ENCODE measurements at places on chromosomes 1 and 21.

DNA sequence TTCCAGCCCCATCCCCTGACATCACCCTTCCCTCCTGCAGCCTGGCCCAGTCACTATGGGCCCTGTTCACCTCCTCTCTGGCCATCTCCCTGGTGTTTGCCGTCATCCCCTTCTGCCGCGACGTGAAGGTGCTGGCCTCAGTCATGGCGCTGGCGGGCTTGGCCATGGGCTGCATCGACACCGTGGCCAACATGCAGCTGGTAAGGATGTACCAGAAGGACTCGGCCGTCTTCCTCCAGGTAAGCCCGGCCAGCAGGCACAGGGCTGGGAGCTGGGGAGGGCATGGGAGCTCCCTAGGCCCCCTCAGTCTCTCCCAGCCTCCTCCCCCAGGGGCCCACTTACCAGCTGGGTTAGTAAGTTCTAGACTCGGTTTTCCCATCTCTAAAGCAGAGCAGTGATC is 52.1 kb downstream of the ELK4 start:
- no peak for DNase-seq

- no peak for DNase-seq
Measured at GRCh38 chr1:34087986-34088385, 77.0 kb downstream of the CSMD2 start.

GRCh38 chr1:159334797-159335196 is 32.7 kb downstream of the FCER1A start:
- no peak for DNase-seq

DNA sequence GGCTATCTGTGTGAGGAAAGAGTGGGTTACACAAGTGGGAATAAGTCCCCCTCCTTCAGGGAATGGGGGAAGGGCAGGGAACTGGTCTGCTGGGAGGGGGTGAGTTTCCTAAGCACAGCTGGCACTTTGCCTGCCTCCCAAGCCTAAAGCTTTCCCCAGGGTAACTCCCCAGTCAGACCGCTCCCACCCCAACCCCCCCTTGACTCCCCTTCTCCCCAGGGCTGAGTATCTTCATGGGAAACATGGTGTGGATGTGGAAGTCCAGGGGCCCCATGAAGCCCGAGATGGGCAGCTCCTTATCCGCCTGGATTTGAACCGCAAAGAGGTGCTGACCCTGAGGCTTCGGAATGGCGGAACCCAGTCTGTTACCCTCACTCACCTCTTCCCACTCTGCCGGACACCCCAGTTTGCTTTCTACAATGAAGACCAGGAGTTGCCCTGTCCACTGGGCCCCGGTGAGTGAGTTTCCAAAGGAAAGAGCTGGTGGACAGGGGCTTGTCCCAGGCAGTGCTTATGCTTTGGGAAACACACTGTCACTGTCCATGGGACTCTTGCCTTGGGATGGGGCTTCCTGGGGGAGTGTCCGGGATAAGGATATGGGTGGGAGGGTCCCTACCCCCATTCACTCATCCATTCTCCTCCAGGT is 14.9 kb downstream of the MOV10 start:
- no peak for DNase-seq

DNA sequence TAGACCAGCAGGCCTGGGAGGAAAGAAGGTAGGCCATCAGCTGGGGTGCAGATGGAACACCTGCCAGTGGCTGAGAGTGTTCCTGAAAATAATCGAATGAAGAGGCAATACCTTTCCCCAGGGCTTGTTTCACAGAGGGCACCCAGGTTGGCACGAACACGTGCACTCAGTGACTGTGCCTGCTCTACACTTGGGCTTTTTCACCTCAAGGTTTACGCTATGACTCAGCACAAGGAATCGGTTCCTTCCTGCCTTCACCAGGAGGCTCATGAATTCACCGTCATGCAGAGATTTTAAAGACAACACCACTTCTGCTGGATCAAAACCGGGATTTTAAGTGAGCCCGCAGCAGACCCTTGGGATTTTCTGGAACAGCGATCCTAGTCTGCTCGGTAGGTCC is 118.5 kb upstream of the ADAR start:
- no peak for DNase-seq

DNA sequence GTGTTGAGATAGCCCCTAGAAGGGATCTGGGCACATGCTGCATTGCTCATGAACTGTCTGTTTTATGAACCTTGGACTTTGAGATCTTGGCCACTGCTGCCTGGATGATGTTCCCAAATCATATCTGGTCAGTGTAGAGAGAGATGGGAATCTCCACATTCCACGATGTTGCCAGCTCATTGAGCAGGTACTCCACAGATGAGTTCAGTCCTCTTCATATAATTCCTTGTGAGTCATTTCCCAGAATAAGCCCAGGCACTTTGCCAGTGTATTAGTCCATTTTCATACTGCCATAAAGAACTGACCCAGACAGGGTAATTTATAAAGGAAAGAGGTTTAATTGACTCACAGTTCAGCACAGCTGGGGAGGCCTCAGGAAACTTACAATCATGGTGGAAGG is 254.0 kb upstream of the RUNX1 start:
- no peak for DNase-seq

- DNase-seq: no peak
Measured at GRCh38 chr1:233240371-233240770, 55.2 kb downstream of the PCNX2 start.

DNA sequence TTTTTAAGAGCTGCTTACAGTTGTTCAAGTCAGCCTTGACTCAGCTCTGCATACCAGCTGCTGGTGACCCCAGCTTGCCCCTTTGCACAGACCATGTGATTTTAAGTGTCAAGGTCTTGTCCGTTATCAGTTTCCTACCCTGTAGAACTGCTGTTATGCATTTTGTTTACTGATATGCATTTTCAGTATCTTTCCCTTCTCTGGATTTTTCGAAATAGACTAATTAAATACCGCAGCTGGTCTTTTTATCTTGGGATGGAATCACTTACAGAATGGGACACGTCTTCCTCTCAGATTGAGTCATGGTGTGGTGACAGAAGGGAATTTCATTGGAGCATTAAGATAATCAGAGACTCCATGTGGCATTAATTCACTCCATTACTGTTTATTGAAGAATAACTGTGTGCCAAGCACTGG is 145.6 kb downstream of the FMN2 start:
- no peak for DNase-seq

- DNase-seq: no peak
Measured at GRCh38 chr1:189654906-189655305, 822.8 kb downstream of the BRINP3 start.

- no peak for DNase-seq
Measured at GRCh38 chr21:45347712-45348499, 57.1 kb upstream of the COL18A1 start.

- DNase-seq: no peak
Measured at GRCh38 chr1:160007577-160008200, 24.1 kb downstream of the PIGM start.

DNA sequence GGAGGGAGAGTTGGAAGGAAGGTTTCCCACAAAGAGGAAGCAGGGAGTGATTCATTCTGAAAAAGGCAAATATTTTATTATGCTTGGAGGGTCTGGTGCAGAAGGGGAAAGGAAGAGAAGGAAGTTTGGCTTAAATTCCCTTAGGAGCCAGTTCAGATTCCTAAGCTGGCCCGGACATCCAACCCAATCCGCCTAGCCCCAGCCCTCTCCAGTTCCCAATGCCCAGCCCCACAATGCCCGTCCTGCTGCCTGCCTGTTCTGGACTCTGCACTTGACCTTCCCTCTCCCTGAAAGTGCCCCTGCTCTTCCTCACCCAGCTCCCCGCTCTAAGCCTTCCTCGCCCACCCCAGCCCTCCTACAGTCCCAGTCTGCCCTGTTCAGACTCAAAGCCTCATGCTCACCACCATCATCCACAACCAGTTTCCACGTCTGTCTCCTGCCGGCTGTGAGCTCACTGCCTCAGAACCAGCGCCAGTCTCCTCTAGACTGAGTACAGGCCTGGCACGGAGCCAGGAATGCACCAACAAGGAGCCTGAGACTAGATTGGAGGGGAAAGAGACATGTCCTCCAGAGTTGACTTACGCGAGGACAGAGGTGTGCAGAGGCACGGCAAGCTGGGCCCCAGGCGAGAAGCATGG is 18.9 kb downstream of the CAPN2 start:
- DNase-seq: no peak

DNA sequence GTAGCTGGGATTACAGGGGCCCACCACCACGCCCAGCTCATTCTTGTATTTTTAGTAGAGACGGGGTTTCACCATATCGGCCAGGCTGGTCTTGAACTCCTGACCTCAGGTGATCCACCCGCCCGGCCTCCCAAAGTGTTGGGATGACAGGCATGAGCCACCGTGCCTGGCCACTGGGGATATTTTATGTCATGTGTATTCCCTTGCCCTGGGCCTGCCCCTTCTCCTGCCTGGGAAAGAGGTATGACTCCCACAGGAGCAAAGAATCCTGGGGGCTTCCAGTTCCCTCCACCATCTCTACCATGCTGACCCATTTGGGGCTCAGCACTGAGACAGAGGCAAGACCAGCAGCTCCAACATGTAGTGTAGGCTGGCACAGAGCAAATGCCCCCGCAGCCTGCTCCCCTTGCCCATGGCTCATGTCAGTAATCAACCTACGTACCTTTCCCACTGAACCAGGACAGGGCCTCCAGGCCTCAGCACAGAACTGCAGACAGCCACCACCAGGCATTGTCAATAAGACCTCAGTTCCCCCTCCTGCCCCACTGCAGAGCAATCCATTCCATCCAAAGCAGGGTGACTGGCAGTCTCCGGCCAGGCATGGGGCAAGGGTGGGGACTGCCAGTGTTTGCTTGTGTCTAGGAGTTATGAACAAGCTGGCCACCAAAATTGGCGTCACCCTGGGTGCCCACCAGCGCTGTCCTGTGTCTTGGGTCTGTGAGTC is 35.2 kb downstream of the BMP8A start:
- no peak for DNase-seq

DNA sequence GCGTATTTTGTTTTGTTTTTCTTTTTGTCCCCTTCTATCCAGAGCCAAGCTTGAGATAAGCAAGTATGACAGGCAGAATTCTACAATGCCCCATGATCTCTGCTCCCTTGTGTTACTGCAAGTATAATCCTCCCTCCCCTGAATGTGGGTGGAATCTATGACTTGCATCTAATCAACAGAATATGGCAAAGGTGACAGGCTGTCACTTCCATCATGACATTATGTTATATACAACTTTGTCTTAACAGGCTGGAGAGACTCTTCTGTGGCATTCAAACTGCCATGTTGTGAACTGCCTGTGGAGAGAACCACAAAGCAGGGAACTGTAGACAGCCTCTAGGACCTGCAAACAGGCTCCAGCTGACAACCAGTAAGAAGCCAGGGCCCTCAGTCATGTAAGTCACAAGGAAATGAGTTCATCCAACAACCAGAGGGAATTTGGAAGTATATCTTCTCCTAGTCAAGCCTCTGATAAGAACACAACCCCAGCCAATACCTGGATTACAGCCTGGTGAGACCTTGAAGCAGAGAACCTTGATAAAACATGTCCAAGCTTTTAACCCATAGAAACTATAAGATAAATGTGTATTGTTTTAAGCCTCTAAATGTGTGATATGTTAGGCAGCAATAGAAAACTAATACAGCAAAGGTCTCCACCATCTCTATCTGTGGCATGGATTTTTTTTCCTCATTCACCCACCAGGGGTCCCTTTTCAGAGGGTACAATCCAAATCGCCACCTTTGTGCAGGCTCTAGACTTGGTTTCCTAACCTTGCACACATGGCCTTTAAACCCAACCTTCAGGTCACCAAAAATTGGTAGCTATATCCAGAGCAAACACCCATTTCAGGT is 5.7 kb upstream of the C1orf162 start:
- DNase-seq: no peak

DNA sequence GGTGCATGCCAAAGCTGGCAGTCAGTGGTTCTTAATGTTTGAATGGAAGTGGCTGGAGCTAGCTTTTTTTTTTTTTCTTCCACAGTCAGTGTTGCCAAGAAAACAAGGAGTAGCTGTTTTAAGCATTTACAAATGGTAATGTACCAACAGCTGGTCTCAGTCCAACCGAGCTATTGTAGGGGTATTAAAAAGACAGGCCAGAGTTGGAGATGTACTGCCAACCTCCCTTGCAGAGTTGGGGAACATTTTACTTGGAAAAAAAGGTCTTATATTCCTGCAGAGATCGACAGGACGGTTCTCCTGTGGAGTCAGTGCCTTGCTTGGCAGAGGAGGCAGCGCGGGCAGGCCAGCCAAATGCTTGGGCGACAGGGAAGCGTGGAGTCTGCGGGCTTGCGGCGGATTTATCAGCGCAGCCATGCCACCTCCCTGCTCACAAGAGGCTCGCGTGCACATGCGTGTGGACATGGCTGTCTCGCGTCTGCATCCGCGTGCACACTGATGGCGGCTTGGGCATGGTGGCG is 338.1 kb downstream of the RPS6KC1 start:
- DNase-seq: no peak

DNA sequence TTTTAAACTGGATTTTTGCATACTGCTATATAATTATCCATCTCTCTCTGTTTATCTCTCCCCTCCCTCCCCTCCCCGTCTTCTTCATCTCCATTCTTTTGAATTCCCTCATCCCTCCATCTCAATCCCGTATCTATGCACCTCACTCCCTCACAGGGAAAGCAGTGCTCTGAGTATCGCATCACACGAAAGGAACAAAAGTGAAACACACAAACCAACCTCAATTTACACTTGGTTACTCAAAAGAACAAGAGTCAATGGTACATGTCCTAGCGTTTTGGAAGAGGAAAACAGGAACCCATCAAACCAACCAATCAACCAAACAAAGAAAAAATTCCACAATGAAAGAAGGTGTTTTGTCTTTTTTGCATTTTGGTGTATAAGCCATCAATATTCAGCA is 115.1 kb downstream of the NBPF12 start:
- DNase-seq: no peak

- no peak for DNase-seq
Measured at GRCh38 chr21:17560377-17561025, 47.7 kb downstream of the CXADR start.

DNA sequence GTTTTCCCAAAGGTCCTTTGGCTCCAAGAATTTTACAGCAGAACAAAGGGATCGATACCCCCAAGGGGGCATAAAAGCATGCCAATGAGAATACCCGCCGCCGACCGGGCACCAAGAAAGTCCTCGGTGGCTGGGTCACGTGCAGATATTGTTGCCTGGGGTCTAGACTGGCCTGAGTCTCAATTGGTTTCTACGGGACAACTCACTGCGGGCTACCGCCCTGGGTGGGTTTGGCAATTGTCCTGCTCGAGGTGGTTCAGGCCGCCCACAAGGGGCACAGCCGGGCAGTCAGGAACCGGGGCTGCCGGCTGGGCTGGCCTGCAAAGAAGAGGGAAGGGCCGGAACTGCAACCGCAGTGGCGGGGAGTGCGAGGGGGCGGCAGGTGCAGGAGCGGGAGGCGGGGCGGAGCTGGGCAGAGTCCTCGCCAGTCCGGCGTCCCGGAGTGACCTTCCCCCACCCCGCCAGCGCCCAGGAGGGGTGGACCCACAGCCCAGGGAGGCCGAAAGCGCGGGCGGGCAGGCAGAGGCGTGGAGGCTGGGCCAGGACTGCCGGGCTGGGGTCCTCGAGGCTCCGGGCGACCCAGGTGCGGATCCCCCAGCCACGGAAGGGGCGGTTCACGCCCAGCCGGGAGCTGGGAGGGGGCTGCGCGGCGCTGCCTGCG is 926 bp upstream of the ATP1B1 start:
- DNase-seq: peak; percentile 93
